ENCODE measurements at places on chromosomes 4 and X.

GRCh38 chr4:62191451-62192240 lies 991.5 kb downstream of the ADGRL3 start:
- DNase-seq, result no peak

DNA sequence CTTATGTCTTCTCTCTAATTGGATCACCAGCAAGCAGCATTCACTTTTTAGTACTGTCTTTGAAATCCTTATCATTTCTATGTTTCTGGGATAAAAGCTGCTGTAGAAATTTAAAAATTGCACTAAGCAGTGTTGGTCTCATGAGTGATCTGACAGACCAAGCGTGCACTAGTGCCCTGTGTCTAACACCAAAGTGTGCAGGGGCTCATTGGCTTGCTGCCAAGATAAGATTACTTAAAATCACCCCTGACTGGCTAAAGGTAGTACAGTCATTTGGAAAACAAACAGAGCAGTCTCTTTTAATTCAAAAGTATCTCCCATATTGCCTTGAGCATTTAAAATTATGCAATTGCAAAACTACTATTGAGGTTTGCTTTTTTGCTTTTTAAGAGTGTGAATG lies 304.6 kb downstream of the ARAP2 start:
- no peak for DNase-seq

- DNase-seq, result no peak
Measured at GRCh38 chr4:48347282-48347921, 6.1 kb downstream of the SLAIN2 start.

DNA sequence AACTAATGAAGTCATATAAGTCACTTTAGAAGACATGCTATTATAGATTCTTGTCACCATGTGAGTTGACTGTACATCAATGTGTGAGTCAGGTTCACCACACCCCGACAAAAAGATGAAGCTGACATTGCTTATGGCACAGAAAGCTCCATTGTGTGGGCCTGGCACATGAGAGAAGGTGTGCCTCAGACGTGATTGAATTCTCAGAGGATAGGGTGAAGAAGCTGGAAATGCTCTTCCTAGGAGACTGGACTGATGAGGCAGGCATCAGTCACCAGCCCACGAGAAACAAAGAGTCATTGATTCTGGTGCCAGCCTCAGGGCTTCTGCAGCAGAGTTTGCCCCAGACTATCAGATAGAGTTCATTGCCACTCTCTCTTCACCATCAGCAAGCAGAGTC lies 35.9 kb upstream of the LRAT start:
- DNase-seq, result peak; percentile 14

GRCh38 chr4:77113069-77113468 lies 37.3 kb upstream of the CCNI start:
- no peak for DNase-seq

- no peak for DNase-seq
Measured at GRCh38 chrX:53732797-53733196, 46.3 kb upstream of the HUWE1 start.

GRCh38 chr4:54173281-54173912 lies 55.7 kb upstream of the PDGFRA start:
- no peak for DNase-seq

GRCh38 chr4:70606459-70606858 lies 14.4 kb downstream of the AMBN start:
- no peak for DNase-seq

- no peak for DNase-seq
Measured at GRCh38 chrX:53494436-53494835, 60.3 kb upstream of the HSD17B10 start.

GRCh38 chr4:154709550-154709949 lies 34.2 kb upstream of the LRAT start:
- DNase-seq, result no peak

GRCh38 chr4:152369902-152370295 lies 166.0 kb downstream of the FBXW7 start:
- DNase-seq, result peak; percentile 25

DNA sequence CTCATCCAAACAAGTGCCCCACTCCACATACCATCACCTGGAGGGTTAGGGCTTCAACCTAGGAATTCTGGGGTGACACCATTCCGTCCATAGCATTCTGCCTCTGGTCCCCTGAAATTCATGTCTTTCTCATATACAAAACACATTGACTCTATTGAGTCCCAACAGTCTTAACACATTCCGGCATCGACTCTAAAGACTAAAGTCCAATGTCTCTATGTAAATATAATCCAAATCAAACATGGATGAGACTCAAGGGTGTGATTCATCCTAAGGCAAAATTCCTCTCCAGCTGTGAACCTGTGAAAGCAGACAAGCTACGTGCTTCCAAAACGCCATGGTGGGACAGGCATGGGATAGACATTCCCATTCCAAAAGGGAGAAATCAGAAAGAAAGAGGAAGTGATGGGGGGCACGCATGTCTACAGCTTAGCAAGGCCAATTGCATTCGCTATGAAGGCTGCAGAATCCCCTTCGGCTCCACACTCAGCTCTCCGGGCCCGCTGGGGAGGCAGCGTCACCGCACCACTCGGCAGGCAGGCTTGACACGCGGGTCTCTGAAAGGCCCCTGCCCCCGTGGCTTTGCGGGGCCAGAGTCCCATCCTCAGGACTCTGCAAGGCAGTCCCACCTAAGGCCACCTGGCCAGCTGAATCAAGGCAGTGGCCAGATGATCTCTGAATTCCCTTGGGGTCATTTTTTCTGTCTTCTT lies 53.2 kb downstream of the ADRA2C start:
- DNase-seq, result no peak

GRCh38 chr4:151922811-151923210 lies 162.0 kb upstream of the GATB start:
- no peak for DNase-seq

DNA sequence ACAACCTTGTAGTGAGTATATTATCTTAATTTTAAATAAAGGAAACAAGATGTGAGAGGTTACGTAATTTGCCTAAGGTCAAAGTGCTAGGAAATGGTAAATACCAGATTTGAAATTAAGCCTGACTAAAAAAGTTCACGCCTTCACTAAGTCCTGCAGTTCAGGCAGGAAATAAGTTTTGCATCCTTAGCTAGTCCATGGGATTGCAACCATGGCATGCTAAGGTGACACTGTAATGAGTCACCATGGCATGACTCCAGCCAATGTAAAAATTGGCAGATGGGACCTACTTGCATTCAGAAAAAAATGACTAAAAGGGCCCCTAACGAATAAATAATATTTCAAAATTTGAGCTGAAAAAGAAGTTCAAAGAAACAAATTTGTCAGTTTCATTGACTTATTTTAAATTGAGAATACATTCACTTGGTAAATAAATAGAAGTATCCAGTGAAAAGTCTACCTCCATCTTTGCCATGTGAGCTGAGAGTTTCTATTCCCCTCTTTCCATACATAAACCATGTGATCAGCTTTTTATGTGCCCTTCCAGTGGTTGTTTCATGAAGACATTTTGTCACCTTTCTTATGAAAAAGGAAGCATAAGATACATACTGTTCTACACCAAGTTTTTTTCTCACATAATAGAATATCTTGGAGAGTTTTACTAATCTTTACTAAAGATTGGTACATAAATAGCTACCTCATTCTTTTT lies 72.4 kb downstream of the ANKRD50 start:
- DNase-seq, result peak; percentile 98

DNA sequence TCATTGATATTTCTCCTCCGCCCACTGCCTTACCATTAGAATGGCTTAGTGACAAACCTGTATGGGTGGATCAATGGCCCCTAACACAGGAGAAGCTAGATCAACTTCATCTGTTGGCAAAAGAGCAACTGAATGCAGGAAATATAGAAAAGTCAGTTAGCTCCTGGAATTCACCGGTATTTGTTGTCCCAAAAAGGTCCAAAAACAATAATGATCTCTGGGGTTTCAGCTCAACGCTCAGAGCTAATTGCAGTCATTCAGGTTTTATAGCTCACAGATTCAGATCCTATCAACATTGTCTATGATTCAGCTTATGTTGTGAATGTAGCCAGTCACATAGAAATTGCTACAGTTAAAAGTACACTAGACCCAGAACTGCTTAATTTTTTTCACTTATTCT lies 124.0 kb upstream of the ZCCHC13 start:
- DNase-seq, result no peak

DNA sequence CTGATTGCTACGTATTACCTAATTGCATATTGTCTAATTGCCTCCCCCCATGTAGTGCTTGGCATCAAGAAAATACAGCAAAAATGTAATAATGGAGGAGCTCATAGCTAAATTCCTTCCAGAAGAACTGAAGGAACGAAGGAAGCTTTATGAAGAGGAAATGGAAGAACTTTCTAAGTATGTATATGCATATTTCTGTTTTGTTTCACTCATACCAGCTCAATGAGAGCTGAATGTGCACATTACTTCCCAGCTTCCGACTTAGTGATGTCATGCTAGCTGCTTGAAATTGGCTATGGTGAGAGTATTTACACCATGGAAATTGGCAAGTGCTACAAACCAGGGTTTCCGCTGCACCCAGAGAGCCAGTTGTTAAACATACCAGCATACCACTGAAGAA lies 34.7 kb downstream of the LONRF3 start:
- no peak for DNase-seq

GRCh38 chr4:179626687-179627086 lies 2184.4 kb upstream of the AGA start:
- DNase-seq, result no peak

GRCh38 chr4:2292646-2293108 lies 30.8 kb upstream of the MXD4 start:
- DNase-seq, result no peak

DNA sequence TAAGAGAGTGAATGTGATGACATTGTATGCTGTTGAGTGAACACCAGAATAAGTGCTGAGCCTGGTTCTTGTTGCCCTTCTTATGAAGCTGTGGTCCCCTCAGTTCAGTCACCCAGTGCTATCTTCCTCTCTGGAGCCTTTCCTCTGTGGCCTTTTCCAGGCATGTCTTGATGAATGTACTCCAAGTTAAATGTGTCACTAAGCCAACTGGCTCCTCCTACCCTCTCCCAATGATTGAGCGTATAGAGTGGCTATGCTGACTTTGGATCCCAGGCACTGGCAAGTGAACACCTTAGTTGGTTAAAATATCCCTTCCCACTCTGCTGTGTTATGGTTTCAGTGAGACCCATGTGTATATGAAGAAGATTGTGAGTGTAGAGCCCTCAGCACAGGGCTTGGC lies 134.1 kb upstream of the MAMLD1 start:
- no peak for DNase-seq

DNA sequence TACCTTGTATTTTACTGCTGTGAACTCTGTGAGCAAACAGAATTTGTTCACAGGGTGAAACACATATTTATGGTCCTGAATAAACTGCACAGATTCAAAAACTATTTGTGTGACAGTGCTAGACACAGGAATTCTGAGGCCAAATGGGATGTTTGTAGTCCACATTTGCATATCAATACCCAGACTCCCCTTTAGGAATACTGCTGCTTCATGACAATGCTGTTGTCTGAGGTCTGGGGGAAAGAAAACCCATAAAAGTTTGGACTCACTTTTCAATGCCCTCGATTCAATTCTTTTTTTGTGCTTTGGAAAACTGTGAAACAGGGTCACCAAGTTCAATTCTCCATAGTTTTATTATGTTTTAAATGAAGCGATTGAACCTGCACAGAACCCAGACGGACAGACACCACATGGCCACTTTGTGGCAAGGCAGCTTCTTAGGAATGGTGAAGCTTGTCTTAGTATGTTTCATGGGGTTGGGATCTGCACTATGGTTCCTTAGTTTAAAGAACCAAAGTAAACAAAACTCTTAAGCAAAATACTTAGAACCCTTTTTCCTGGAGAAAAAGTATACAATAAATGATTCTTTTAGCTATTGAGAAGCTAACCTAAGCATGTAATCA lies 92.3 kb upstream of the MAD2L1 start:
- no peak for DNase-seq

- no peak for DNase-seq
Measured at GRCh38 chr4:184416913-184417734, 57.2 kb downstream of the IRF2 start.

DNA sequence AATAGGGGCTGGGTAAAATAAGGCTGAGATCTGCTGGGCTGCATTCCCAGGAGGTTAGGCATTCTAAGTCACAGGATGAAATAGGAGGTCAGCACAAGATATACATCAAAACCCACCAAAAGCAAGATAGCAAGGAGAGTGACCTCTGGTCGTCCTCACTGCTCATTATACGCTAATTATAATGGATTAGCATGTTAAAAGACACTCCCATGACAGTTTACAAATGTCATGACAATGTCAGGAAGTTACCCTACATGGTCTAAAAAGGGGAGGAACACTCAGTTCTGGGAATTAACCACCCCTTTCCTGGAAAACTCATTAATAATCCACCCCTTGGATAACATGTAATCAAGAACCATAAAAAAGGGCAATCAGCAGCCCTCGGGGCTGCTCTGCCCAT lies 403.6 kb downstream of the KCNIP4 start:
- no peak for DNase-seq

DNA sequence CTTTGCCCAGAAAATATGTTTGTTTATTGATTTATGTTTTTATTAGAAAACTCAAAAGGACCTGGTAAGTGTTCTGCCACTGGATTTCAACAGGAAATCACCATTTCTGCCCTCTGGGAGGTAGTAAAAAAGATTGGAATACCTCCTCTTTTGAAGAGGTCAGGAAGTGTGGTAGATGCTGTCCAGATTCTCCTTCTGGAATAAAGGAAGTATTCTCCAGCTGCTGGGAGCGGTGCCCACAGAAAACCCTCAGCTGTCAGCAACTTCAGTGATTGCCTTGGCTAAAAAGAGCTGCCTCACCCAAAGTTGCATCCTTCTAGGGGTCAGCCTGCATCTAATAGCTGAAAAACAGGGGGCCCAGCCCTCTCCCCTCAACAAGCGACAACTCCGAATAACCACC lies 13.8 kb upstream of the ZNF674 start:
- DNase-seq, result no peak

DNA sequence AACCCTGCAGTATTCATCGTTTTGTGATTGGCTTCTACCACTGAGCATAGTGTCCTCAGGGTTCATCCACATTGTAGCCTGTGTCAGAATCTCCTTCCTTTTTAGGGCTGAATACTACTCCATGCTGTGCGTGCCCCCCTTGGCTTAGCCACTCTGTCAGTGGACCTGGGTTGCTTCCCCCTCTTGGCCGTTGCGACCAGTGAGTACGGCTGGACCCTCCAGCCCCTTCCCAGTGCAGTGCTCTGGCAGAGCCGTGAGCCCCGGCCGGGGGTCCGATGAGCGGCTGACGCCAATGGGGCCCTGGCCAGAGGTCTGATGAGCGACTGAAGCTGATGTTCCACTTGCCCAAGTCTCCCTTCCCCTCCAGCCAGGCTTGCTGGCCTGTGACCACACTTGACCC lies 6.9 kb downstream of the BLOC1S4 start:
- DNase-seq, result no peak

GRCh38 chrX:17374619-17375366 lies at the start of gene NHS:
NHS (plus strand) TSS chrX:17375200; CDS start chrX:17375758, 558 bp downstream.
- DNase-seq, result peak; percentile 48

All from RKO (cell line).